ENCODE measurements at places on chromosomes 13 and 19.
A peak's percentile ranks its signal among the peaks of the same experiment; 100 is the strongest.

GRCh38 chr19:37886571-37886970, 19.8 kb downstream of the WDR87 start:
- no peak for DNase-seq

GRCh38 chr13:99273128-99273527, 14.9 kb upstream of the GPR18 start:
- DNase-seq = no peak

DNA sequence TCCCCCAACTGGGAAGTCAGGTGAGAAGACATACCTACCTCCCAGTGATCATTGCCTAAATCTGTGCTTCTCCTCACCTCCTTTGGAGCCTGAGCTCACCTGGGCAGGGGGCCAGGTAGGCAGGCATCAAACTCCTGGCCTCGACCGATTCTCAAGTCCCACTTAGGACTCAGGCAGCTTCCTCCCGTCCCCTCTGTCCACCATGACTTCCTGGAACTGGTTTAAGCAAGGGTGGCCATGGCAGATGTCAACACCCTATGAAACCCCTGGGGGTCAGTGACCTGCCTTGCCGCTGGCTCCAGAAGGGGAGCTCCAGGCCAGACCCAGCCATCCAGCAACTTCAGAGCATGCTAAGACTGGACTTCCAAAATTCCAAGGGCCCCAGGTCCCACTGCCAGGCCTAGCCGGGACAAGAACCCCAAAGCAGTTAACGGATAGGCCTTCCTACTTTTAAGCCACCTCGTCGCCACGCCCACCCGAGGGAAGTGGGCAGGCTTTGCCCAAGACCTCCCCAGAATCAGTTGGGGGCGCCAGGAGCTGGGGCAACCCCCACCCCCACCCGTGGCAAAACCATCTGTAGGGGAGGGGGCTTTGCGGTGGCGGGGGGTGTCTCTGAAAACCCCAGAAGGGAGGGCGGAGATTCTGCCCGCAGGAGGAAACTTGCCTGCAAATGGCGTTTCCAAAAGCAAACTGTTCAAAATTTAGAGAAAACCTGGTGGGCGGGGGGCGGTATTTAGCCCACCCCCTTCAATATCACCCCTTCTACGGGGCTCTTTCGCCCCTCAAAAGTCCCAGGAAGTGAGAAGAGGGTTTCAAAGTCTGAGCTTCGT, 657 bp downstream of the PLIN3 start:
- no peak for DNase-seq

- DNase-seq = no peak
Measured at GRCh38 chr19:4064496-4065260, 2.0 kb downstream of the ZBTB7A start.

- no peak for DNase-seq
Measured at GRCh38 chr19:53156850-53157249, 2.0 kb downstream of the ZNF347 start.

DNA sequence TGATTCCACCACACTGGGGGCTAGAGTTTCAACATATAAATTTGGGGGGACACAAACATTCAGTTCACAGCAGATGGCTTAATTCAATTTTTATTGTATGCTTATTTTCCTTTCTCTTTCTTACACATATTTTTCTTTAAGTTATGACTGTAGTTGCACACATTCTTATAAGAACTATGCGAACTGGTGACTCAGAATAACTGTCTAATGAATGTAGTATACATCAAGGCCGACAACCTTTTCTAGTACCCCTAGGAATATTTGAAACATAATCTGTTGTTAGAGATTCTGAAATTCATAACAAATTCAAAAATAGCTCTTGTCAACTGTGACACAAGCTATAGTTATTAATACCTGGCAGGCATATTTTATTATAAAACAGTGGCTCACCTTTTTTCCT, 695.6 kb downstream of the PCDH9 start:
- no peak for DNase-seq

DNA sequence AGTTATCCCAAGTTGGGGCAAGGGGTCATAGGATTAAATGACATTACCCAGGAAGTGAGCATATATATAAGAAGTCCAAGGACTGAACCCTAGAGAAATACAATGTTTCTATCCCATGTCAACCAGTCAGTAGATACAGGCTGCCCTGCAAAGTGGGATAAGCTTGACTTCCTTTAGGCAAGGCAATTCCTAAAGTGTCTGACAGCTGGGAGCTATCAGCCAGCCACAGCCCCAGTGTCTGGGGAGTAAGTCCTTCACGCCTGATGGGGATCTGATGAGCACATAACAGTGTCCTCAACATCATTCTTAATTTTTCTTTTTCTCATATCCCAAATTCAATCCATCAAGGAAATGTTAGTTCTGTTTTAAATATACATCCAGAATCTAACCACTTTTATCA, 54.1 kb downstream of the DNAJC15 start:
- DNase-seq = no peak

DNA sequence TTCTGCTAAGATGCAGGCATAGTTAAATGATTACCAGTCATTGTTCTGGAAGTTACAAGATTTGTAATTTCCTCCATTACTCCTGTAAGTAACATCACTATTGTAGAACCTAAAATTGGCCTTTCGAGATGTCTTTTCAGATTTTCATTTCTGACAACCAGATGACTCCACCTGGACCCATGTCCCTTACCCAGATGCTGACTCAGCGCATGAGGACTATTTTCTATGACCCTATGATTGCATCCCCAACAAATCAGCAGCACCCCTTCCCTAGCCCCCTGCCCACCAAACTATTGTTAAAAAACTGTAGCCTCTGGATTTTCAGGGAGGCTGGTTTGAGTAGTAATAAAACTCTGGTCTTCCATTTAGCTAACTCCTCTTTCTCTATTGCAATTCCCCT, 55.2 kb upstream of the RCBTB2 start:
- DNase-seq = no peak

DNA sequence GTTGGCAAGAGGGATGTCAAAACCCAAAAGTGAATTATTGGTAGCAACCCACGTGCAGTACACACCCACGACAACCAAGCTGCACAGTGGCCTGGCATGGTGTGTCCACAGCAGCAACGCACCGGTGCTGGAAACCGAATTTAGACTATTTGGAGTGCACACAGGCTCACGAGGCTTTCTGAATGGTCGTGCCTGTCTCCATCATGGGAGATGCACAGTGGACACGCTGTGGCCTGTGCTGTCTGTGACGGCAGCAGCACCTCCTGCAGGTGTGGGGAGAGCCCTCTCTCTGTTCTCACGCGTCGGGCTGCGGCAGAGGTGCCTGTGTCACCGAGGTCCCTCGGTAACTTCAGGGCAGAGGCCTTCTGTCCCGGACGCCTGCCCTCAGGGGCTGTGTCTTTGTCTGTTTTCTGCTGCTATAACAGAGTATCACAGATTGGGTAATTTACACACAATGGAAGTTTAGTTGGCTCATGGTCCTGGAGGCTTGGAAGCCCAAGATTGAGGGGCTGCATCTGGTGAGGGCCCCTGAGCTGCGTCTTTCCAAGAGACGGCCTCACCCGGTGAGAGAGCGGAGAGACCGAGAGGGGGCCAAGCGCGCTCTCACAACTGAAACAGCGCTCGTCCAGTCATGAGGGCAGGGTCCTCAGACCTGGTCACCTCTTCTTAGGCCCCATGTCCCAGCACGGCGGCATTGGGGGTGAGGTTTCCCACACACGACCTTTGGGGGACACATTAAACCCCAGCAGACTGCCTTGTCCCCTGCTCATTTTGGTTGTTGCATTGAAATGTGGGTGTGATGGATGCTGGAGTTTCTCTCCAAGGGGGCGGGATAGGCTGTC, 9.1 kb upstream of the MCF2L start:
- no peak for DNase-seq

DNA sequence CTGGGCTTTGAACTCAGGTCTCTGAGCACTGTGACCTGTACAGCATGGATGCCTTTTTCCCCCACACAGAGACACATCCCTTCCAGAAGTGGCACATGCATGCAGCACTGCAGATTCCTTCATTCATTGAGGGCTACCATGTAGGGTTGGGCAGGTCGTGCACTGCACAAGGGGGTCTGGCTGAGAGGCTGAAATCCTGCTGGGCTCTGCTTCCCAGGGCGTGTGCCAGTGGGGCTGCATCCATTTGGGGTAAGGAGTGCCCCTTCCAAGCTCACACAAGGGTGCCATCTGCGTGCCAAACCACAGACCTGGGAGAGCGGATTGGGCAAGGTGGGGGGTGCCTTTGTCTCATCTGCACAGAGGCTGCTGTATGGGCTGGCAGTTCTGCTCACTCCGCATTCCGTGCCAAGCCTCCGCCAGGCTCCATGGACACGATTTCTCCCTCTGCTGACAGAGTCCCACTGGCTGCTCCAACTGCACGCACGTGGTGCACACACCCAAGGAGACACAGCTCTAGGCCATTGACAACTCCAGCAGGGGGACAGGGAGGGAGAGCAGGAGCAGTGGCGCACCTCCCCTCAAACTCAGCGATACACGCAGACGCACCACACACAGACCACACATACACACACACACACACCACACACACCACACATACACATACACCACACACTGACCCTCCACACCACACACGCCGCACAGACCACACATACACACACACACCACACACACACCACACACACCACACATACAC, 4.5 kb upstream of the SHISA7 start:
- no peak for DNase-seq

GRCh38 chr13:84902243-84902642, 897.0 kb downstream of the SLITRK6 start:
- no peak for DNase-seq

GRCh38 chr19:55116232-55116858, 1.1 kb downstream of the PPP1R12C start:
- DNase-seq = no peak

GRCh38 chr13:37868691-37869505, 674 bp downstream of the TRPC4 start:
- DNase-seq = no peak

- DNase-seq = no peak
Measured at GRCh38 chr19:48991873-48992580, 1.1 kb downstream of the GYS1 start.

DNA sequence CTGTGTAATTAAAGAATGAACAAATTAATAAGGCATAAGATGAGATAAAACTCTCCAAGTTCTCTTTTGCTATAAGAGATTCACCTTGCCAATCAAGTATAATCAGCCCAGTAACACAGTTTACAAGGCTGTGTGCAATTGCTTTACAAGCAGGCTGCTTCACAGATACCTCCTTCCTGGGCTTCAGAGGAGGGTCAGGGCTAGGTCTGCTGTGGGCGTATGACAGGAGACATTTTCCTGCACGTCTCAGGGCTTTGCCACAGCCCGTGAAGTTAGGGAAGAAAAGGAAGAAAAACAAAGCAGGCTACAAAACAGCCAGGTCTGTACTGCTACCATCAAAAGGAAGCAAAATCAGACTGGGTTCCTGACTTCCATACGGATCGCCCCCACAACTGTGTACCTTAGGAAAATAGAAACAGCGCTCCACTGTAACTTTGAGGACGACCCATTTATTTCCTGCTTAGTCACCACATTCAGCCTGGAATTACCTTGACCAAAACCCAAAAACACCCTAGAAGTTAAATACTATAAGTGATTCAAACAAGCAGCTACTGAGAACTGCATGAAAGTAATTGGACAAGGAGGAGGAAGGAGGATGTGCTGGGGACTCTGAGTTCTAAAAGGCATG, 12.4 kb downstream of the EFNB2 start:
- DNase-seq = no peak

DNA sequence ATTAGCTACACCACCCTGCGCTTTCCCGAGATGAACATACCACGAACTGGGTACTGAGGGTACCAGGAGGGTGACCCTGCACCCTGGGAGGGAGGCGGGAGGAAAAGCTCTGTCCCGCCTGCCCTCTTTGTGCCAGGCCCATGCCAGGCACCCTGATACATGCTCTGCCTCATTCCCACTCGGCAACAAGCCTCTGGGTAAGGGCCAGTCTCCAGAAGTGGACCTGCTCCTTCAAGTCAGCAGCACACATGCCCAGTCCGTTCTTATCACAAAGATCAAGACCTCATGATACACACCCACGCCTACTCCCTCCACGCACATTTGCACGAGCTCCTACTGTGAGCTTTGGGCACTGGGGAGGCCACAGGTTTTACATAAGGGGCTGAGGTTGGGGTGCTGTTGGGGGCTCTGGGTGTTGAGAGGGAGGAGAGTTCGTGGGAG, 2.0 kb upstream of the FFAR1 start:
- DNase-seq = no peak

GRCh38 chr19:49546825-49547565, 19.2 kb downstream of the RCN3 start:
- DNase-seq = peak; percentile 76

GRCh38 chr13:37608750-37609339, 10.3 kb upstream of the POSTN start:
- DNase-seq = no peak

DNA sequence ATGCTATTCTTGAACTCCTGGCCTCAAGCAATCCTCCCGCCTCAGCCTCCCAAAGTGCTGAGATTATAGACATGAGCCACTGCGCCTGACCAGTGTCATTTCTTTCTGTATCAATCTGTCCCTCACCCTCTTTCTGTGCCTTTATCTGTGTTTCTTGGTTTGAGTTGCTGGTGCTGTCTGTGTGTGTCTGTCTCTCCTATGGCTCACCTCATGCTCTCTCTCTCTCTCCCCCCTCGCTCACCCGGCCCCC, 9.9 kb downstream of the IRF2BP1 start:
- DNase-seq = no peak

- DNase-seq = no peak
Measured at GRCh38 chr13:19818223-19818842, 35.6 kb upstream of the PSPC1 start.

GRCh38 chr19:48698046-48698445, 2.3 kb downstream of the FUT2 start:
- no peak for DNase-seq

- DNase-seq = no peak
Measured at GRCh38 chr19:17948931-17949930, 16.4 kb downstream of the CCDC124 start.

GRCh38 chr13:78410847-78411246, 192.5 kb downstream of the POU4F1 start:
- DNase-seq = no peak

GRCh38 chr19:29945433-29945832, 3.4 kb downstream of the URI1 start:
- no peak for DNase-seq

DNA sequence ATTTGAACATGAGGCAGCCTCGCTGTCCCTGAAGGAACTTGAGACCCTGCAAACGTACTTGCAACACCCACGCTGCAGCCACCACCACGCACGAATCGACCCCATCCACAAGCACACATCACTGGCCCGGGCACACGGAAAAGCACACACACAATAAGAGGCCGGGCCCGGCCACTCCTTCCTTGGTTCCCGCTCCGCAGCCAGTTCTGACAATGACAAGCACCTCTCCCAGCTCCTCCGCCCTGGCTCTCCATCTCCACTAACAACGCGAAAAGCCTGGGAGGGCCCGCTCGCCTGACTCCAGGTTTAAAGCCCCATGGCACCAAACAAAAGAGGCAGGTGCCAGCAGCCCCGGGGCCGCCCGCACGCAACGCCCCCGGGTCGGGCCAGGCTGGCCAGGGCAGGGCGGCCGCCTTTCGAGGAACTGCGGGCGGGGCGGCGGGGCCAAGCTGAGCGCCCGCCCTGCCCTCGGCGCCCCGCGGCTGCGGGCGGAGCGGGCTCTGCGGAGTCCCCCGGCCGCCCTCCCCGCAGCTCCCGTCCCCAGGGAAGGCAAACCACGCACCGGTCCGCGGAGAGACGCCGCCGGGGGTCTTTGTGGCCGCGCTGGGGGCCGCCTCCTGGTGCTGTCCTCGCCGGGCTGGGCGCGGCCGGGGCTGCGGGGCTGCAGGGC, 495 bp downstream of the DCLK1 start:
- DNase-seq = peak; percentile 26
